ENCODE measurements at places on chromosomes 16 and 17.

DNA sequence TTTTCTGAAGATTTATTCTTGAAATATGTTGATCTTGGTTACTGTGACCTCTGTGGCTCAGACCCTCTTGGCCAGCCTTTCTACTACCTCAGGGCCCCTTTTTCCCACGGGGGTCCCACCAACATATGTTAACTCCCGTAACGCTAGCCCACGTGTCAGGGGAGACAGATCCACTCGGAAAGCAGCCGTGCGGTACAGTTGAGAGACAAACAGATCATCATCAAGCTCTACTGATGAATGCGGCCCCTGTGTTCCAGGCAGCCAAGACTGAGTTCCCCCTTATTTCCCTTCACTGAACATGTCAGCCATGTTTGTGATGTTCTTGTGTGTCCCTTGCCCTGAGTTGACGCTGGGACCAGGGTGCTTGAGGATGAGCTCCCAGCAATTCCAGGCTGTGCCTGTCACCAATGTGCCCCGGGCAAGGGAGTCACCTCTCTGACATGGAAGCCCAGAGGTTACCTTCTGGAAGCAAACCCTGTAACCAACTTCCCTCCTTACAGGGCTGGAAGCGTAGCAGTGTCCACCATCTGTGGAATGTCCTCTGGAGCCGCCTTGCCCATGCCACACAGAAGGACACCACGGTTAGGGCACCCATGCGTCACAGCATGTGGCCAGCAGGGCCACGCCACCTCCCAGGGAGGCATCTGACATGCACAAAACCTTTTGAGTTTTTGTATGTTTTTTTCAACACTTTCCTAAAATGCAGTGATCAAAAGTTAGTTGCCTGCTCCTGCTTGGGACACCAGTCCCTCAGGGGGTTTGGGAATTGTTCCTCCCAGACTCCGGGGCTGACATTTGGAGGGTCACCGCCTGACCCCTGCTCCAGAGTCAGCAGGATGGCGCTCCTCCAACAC lies 193.7 kb upstream of the CHMP6 start:
- no peak for DNase-seq

DNA sequence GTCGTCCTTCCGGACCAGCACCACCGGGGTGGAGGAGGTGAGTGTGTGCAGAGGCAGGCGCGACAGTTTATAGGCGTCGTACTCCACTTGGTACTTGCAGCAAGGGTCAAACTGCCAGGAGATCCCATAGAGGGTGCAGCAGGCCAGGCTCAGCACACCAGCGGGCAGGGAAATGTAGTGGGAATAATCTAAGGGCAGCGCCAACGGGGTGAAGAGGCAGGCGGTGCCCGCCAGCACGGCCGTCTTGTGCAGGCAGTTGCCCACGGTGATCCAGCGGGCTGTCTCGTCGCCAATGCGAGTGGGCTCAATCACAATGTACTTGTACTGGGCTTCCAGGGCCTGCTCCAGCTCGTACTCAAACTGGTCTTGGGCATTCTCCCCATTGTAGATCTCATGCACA lies 15.6 kb downstream of the TMEM11 start:
- DNase-seq = no peak

GRCh38 chr17:76682296-76682695 lies 28.5 kb downstream of the MXRA7 start:
- DNase-seq = no peak

GRCh38 chr16:62298600-62298999 lies 262.4 kb upstream of the CDH8 start:
- DNase-seq = no peak

DNA sequence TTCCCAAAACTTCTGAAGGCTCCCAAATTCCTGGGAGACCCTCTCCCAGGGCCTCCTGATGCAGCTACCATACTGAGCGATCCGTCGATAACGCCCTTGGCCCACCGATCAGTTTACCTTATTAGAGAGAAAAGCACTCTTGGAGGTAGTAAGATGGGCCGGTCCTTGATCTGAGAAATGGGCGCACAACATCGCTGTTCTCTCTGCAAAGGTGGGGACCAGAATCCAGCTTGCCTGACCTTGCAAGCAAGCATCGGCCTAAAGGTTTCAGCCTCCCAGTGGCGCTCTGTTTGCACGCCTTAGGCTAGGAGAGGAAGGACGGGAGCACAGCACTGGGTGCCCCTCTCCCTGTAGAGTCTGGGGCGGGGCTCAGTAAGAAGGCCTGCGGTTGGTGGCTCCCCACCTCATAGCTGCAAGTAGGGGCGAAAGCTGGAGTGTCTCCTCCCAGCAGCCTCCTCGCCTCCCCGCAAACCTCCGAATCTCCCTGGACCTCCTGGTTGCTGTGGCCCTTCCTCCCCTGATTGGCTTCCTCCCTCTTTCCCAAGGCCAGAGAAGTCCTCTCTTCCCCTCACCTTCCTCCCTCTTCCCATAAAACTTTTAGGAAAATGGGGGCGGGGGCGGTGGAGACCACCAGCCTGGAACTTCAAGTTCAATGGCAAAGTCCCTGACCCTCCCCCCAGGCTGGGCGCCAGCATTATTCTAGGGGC lies at the start of gene PRAC1:
Gene PRAC1, minus strand, starts transcription at position 318 of the 707 bp plus-strand sequence. Its CDS starts 126 bp downstream, at position 192.
- peak; percentile 97 for DNase-seq

DNA sequence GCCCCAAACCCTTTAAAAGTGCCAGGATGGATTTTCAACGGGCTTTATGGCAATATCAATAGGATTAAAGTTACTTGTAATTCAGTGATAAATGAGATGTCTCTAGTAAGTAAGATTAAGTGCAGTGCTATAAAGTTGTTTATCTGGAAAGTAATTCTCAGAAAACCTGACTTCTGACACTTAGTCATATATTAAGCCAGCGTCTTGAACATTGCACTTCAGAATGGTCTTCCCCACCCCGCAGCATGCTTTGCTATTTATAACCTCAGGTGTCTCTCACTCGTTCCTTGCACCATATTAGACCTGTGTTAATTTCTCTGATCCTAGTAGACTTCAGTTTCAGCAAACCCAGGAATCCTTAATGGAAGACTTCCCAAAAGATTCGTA lies 2.1 kb upstream of the MAF start:
- no peak for DNase-seq

- DNase-seq = no peak
Observed at GRCh38 chr16:11101283-11101682, 154.7 kb downstream of the SOCS1 start.
